Activated CD4-positive, alpha-beta T cell treated with anti-CD3 and anti-CD28 coated beads, Interleukin-2, amount 50 U/mL, for 48 hours (primary cell): ENCODE measurements at places on chromosomes 7 and 10.

GRCh38 chr10:119243967-119244366, 36.6 kb downstream of the GRK5 start:
- DNase-seq, result no peak

GRCh38 chr7:38743899-38744298, 112.7 kb upstream of the AMPH start:
- no peak for DNase-seq

GRCh38 chr7:19575909-19576557, 132.8 kb downstream of the POLR1F start:
- no peak for DNase-seq

DNA sequence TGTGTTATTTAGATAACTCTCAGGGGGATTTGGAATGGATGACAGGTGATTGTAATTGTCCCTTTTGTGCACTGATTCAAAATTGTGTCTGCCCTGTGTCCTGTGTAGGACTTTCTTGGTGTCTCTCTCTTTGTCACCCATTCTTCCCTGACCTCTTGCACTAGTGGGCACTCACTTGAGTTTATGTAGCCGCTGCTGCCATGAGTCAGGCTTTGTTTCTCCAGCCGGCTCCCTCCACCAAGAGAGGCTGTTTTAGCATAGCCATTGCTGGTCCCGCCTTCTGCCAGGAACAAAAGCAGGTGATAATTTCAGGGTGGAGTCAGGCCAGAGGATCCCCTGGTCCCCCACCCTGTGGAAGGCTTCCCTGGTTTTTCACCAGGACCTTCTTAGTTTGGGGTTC, 8.4 kb downstream of the COL17A1 start:
- DNase-seq, result no peak

DNA sequence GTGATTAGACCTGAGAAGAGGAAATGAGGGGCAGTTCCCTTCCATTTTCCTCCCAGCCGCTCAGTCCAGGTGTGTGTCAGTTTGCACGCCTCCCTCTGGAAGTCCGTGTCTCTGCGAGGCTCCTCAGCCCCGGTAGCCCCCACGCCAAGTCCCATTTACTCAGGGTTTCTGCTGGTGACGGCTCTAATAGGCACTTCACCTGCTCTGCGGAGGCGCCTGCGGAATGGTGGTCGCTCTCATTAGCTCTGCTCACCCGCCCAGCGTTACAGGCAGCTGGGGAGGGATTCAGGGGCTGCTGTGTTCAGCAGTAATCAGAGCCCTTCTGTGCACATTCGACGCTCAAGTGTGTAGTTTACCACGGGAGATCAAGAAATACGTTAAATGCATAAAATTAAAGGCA, 179.9 kb downstream of the MGMT start:
- DNase-seq, result no peak

DNA sequence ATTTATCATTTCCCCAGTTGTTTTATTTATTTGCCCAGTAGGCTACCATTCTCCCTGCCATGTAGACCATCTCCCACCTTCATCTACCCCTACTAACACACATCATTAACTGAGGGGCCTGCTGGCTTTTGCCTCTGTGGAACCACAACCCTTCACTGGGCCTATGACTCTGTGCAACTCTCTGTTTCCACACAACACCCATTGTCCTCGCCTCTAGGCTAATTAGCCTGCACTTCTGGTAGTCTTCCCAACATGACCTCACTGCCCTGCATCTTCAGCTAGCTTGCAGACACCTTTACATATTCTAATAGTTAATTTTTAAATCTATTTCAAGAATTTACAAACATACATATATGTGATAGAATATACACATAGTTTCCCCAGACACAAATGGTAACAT, 7.5 kb downstream of the ANKIB1 start:
- DNase-seq, result no peak

- no peak for DNase-seq
These were observed 10.4 kb downstream of the TNS3 start for GRCh38 chr7:47571331-47572093.

- DNase-seq, result no peak
These were observed 104.6 kb upstream of the KIF5B start for GRCh38 chr10:32160864-32161263.

- no peak for DNase-seq
These were observed 70.3 kb downstream of the LANCL2 start for GRCh38 chr7:55435466-55435865.

GRCh38 chr10:109022417-109023049, 900.8 kb downstream of the XPNPEP1 start:
- DNase-seq, result no peak
